ENCODE measurements at places on chromosomes 7 and 10.

GRCh38 chr10:86036544-86036831, 330.1 kb downstream of the GRID1 start:
- no peak for DNase-seq

DNA sequence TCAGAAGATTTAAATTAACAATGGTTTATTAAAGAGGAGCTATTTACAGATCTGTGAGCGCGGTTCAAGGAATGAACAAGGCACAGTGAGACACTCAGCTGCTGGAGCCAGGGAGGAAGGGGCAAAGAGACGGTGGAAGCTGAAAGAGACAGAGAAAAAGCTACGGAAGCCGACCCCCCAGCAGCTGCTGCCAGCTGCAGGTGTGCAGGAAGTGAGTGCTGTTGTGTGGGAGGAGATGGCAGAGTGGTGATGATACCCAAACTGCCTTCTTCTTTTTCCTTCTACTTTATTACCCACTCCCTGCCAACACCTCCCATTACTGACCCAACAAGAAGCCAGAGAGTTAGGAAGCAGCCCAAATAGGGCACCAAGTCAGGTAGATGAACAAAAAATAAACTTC, 41.9 kb upstream of the MBL2 start:
- DNase-seq, result no peak

DNA sequence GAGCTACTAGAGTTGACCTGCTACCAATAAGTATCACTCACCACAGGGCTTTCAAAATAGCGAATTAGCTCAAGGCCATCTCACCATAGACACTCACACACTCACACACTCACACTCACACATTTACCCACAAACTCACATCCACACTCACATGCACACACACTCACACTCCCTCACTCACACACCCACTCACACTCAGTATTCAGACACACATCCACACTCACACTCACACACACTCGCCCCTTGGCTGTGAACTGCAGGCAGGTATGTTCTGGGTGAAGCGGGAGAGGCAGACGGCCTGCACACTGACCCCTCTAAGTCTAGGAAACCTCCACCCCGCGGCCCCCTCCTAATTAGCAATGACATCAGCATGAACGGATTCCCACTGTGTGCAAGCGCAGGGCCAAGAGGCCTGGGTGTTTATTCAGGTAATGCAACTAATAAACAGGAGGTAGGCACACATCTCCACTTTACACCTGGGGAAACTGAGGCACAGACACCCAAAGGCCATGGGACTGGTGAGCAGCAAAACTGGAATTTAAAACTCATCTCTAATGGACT, 94.6 kb downstream of the ADARB2 start:
- DNase-seq, result no peak

DNA sequence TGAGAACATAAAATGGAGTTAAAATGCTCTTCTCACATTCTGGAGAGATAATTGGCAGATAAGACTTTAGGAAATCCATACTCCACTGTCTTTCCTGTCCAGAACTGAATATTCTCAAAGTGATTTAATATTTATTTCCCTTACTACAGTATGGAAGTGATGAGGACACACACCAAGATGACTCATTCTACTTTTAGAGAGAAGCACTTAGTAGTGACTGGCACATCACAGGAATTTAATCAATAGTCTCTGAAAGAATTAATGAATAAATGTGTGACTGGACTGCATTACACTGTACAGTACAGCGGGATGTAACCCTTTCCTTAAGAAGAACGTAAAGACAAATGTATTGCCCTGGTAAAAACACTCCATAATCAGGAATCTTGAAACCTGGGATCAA, 116.7 kb downstream of the SEMA3E start:
- no peak for DNase-seq

All from NCI-H1930 (cell line).